ENCODE measurements at places on chromosomes 5 and 9. TPM values are rescaled to one million over a fixed set of nuclear protein-coding genes. Genes with fewer than 3 reads are reported as not detected.

The FBP2 gene
- not detected for total RNA-seq

The NOXA1 gene
- 0.66 TPM for total RNA-seq

The ARHGEF28 gene
- 0.28 TPM for total RNA-seq

The IFNA13 gene
- total RNA-seq: not detected

The PCDHA10 gene
- not detected for total RNA-seq

The LCN1 gene
- not detected for total RNA-seq

The BTNL3 gene
- total RNA-seq: not detected

The KIF4B gene
- total RNA-seq: 0.09 TPM

- no peak overlapping the region for H3K4me3 ChIP-seq
- H3K4me1 ChIP-seq: peaks cover 22% of the 10 kb centered on the region
- peaks cover 3% of the 10 kb centered on the region for H3K36me3 ChIP-seq
- no peak for DNase-seq
- H3K27ac ChIP-seq: no peak overlapping the region
Observed at GRCh38 chr9:137083394-137084004, 3.3 kb upstream of the MAN1B1 start.

GRCh38 chr5:133494232-133494922 lies 118.0 kb downstream of the FSTL4 start:
- H3K27ac ChIP-seq: no peak overlapping the region
- H3K4me1 ChIP-seq: no peaks in the 10 kb centered on the region
- no peak overlapping the region for H3K4me3 ChIP-seq
- H3K27me3 ChIP-seq: no peaks in the 10 kb centered on the region
- no peaks in the 10 kb centered on the region for H3K36me3 ChIP-seq
- DNase-seq: no peak

DNA sequence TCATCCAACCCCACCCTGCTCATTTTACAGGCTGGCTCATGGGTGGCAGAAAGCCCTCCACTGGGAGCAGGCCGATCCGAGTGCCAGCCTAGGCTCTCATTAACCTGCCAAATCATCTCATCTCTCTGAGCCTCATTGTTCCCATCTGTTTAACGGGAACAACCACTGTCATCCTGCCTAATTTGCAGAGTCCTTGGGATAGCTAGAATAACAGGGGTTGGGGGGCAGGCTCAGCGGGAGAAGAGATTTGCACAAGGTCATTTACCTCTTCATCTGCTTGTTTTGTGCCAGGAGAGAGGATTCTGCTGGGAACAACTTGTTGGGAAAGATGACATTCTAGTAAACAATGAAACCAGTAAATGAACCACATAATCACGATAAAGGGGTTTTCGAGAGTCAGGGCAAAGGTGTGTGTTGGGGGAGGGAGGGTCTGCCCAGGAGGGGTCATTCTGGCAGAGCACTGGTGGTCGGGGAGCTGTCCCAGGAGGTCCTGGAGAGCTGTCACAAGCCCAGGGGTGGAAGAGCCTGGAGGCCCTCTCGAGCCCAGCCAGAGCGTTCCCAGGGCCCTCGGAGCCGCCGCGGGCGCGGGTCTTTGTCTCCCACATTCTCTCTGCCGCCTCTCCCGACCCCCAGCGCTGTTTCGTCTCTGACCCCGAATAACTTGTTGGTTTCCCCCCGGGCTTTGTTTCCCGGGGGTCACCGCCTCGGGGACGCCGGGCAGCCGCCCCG lies 22.8 kb upstream of the NDST1 start:
- no peak overlapping the region for H3K27ac ChIP-seq
- no peak overlapping the region for H3K4me3 ChIP-seq
- peaks cover 5% of the 10 kb centered on the region for H3K4me1 ChIP-seq
- no peaks in the 10 kb centered on the region for H3K36me3 ChIP-seq

DNA sequence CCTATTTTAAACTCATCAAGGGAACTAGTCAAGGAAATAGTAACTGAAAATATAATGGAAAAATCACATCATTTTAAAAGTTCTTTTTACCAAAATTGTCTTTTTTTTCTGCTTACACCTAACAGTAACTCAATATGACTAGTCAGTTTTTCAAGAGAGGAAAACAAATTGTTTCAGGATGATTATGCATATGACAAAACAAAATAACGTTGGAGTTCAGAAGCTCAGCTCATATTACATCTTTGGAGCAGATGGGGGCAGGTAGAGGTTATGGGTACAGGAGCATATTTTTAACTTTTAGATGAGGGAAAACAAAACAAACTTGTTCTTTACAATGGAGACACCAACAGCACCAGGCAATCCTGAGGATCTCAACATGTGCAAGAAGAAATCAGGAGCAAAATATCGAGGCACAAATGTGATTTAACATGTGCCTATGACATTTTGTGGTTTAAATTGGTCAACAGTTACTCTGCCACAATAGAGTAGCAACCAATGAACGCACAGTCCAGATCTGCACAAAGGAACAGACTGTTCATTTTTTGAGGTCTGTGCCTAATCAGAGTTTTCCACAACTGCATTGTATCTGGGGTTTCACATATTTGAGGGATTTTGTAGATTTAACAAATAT lies 659.0 kb downstream of the ANXA1 start:
- H3K4me3 ChIP-seq: no peak overlapping the region
- H3K27ac ChIP-seq: no peak overlapping the region
- H3K4me1 ChIP-seq: no peaks in the 10 kb centered on the region
- DNase-seq: no peak

DNA sequence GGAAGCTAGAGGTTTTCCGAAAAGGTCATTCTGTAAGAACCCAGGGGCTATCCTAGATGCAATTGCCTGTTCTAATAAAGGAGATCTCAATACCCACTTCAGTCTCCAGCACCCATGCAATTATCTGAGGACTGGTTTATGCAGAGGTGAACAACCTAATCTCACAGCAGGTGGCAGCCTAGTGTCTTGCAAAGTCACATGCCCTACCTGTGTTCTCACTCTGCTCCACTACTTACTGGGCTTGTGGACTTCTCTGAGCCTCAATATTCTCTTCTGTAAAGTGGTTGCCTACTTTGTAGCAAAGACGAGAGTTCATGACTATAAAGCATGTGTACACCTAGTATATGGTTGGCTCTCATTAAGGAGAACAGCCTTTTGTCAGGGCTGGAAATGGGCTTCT lies 21.0 kb upstream of the ALDH1B1 start:
- H3K4me3 ChIP-seq: no peak overlapping the region
- no peaks in the 10 kb centered on the region for H3K27me3 ChIP-seq
- no peak overlapping the region for H3K27ac ChIP-seq

DNA sequence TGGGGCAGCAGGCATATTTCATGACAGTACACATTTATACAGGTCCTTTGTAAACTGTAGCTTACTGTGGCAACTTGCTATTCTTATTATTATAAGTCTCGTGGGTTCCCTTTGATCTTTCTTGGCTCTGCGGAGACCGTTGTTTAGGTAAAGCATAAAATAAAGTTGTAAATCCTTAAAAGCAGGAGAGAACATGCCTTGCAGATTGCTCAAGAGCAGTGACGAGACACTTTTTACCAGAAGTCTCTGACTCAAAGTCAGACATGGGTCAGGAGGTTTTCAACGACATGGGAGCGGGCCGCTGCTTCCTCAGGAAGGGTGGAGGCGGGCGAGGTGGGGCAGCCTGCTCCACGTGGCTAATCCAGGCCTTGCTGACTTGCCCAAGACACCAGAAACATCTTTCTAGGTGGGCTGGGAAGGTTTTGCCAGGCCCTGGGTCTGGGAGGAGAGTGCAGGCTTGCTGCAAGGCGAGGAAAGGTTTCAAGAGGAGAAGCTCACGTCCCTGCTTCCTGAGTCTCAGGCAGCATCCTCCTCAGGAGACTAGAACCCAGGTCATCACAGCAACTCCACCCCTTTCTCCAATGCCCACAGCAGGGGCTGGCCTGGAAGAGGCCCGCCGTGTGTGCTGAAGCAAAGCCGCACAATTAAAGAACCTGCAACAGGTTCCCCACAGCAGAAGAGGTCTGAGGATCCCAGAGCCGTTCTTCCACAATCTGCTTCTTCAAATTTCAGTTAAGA lies 6.5 kb downstream of the TBC1D2 start:
- H3K27me3 ChIP-seq: no peaks in the 10 kb centered on the region
- no peak for DNase-seq

DNA sequence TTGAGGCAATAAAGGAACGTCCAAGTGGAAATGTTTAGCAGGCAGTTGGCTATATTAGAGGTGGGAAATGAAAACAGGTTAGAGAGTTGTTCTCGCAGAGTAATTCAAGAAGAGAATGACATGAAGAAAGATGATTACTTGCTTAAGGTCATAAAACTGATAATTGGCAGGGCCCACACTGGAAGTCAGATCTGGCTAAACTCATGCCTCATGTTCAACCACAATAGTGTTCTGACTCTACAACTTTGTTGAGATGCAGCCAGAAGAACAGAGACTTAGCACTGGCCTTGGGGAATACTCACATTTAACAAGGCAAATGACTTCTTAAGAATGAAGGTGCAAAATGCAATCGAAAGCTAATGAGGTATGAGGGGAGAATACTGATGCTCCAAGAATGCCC lies 27.2 kb upstream of the TNFSF8 start:
- no peak overlapping the region for H3K4me3 ChIP-seq
- no peaks in the 10 kb centered on the region for H3K27me3 ChIP-seq
- DNase-seq: no peak
- no peak overlapping the region for H3K27ac ChIP-seq
- H3K36me3 ChIP-seq: no peaks in the 10 kb centered on the region

DNA sequence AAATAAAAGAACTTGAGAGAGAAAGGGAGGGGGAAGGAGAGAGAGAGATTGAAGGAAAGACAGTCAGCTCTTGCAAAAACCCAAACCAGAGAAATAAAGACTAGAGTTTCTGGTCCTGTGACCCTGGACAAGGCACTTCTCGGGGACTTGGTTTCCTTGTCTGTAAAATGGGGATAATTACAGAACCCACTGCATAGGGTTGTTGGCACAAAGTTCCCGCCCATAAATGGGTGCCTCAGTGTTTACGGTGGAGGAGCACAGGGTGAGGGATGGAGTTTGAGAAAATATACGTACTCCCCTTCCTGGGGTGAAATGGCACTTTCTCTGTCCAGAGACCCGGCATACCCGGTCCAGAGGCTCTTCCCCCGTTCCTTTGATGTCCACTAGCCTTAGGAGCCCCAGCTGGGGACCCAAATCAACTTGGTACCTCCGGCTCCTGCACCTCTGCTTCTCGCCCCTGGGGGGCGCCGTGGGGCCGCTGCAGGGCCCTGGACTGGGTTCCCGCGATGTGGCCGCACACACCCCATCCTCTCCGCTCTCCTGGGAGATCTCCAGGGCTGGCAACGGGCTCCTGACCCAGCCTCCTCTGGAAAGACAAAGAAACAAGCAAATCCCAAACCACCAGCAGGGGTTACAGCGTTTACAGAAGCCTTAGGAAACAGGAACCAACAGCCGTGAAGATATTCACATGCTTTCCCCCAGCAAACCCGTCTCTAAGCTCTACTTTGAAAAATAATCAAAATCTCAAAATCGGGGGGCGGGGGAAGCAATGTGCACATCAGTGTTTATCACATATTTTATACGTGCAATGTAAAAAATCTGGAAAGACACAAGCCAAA lies 26.3 kb downstream of the PTGES start:
- no peak overlapping the region for H3K4me3 ChIP-seq
- H3K27me3 ChIP-seq: no peaks in the 10 kb centered on the region
- no peaks in the 10 kb centered on the region for H3K36me3 ChIP-seq
- H3K27ac ChIP-seq: no peak overlapping the region
- DNase-seq: peak; percentile 38

DNA sequence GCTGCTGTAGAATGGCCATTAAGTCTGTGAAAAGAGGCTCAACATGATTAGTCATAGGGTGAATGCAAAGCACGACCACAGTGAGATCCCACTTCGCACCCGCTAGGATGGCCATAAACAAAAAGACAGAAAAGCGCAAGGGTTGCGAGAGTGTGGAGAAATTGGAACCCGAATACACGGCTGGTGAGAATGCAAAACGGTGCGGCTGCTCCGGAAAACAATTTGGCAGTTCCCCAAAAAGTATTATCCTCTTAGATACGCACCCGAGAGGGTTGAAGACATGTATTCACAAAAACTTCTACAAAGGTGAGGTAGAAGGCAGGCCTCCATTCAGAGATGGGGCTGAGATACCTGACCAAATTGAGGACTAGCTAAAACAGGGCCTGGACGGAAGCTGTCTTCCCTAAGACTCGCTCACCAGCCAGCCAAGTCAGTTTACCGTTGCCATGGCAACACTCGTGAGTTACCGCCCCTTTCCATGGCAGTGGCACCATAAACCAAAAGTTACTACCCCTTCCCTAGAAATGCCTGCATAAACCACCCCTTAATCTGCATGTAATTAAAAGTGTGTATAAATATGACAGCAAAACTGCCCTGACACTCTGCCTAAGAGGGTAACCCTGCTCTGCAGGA lies 726 bp upstream of the PSMB7 start:
- peaks cover 17% of the 10 kb centered on the region for H3K4me1 ChIP-seq
- no peak overlapping the region for H3K27ac ChIP-seq
- H3K4me3 ChIP-seq: peak overlapping the region; percentile 44
- peaks cover 26% of the 10 kb centered on the region for H3K36me3 ChIP-seq
- no peak for DNase-seq

- H3K4me1 ChIP-seq: peaks cover 73% of the 10 kb centered on the region
- H3K4me3 ChIP-seq: peak within 1 kb of the TSS; percentile 98
- H3K27me3 ChIP-seq: no peaks in the 10 kb centered on the region
- H3K36me3 ChIP-seq: peaks cover 11% of the 10 kb centered on the region
Observed at GRCh38 chr9:114387680-114388356, at the start of gene AKNA. Gene AKNA, minus strand, starts transcription at chr9:114387982. Its CDS starts 6,649 bp downstream, at chr9:114381333.

- no peak overlapping the region for H3K27ac ChIP-seq
- H3K4me3 ChIP-seq: no peak overlapping the region
- H3K27me3 ChIP-seq: no peaks in the 10 kb centered on the region
Observed at GRCh38 chr9:6538666-6539071, 106.9 kb downstream of the GLDC start.

- H3K4me1 ChIP-seq: no peaks in the 10 kb centered on the region
- no peaks in the 10 kb centered on the region for H3K27me3 ChIP-seq
- H3K4me3 ChIP-seq: no peak overlapping the region
- no peak for DNase-seq
- no peaks in the 10 kb centered on the region for H3K36me3 ChIP-seq
Observed at GRCh38 chr9:12846035-12846434, 71.2 kb downstream of the LURAP1L start.

DNA sequence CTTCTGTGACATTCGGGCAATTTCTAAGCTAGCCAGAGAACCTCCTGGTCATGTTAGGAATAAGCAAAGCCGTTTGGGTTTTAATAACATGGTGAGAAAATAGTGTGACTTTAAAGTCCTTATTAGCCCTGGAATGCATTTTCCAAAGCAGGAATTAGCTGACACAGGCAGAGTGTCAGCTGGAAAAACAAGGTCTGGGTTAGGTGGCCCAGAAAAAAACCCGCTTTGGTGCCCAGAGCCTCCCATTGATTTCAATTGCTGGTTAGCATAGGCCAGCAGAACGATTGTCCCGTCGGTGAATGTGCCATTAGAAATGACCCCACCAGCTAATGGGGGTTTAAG lies 62.1 kb upstream of the CPEB4 start:
- no peak for DNase-seq
- H3K4me1 ChIP-seq: no peaks in the 10 kb centered on the region
- H3K36me3 ChIP-seq: no peaks in the 10 kb centered on the region
- H3K4me3 ChIP-seq: no peak overlapping the region
- no peak overlapping the region for H3K27ac ChIP-seq
